ENCODE measurements at places on chromosomes 4 and X.

DNA sequence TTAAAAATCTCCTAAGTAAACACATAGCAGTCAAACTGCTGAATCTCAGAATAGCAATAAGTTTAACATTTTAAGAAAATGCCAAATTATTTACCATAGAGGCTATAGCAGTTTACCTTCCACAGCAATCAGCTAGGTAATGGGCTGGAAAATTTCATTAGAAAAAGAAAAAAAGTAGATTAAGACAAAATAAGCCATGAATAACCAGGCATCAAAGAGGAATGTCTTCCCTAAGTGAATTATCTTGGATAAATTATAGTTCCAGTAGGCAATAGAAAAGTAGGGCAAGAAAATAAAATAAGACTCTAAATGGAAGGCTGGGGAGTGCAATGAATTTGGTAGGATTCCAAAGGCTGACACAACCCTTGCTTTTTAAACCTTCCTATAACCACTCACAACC, 722.8 kb downstream of the TRAM1L1 start:
- DNase-seq = no peak

DNA sequence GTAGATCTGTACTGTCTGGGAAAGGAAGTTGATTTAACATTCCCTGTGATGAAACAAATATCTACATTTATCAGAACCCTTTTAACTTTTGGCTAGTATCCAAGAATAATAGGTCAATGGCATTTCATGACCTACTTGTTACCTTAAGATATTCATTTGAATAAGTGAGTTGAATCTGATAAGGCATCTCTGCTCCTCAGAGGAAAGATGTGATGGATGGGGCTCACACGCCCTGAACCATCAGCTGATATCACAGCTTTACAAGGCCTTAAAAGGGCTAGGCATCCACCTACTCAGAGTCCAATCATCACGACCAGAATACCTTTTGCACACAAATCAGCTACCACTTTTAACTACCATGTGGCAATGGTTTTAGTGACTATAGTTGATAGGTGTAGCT, 90.2 kb upstream of the PDLIM3 start:
- no peak for DNase-seq

- DNase-seq = no peak
Measured at GRCh38 chrX:22159071-22159470, 113.6 kb upstream of the CBLL2 start.

GRCh38 chr4:81565142-81565870, 93.6 kb upstream of the RASGEF1B start:
- DNase-seq = no peak

GRCh38 chr4:127586922-127587571, 45.7 kb upstream of the INTU start:
- DNase-seq = peak; percentile 59

GRCh38 chrX:46681849-46682248, 77.1 kb downstream of the SLC9A7 start:
- DNase-seq = no peak

- no peak for DNase-seq
Measured at GRCh38 chr4:67468830-67469229, 76.5 kb downstream of the CENPC start.

GRCh38 chr4:187827631-187828030, 167.9 kb upstream of the ZFP42 start:
- DNase-seq = no peak

DNA sequence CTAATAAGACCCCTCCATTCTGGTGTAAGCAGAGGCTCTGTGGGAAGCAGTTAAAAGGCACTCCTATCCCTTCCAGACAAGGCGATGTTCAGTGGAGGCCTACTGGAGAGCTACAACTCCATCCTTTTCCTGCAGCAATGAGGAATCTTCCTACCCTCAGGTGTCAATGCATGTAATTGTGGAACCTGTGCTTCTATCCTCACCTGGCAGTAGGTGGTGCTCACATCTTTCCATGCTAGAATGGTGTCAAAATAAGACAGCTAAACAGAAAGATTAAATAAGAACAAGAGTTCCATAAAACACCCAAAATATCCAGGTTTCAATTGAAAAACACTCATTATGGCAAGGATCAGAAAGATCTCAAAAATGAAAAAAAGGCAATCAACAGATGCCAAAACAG, 224.6 kb downstream of the IL15 start:
- no peak for DNase-seq

DNA sequence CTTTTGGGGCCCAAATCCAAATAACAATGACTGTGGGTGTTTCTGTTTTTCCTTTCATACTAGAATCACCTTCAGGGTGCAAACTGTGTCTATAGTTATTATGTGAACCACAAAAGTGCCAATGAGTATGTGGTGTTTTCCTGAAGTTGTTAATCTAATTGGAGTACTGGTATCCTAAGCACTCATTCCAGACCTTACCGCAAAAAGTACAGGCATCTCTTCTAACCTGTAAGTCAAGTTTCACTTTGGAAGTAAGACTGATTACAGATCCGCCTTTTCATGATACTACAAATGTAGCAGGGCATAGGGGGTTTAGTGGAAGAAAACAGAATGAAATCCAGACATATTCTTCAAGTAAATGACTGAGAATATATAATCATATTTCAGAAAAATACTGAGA, 16.1 kb downstream of the COQ2 start:
- no peak for DNase-seq

DNA sequence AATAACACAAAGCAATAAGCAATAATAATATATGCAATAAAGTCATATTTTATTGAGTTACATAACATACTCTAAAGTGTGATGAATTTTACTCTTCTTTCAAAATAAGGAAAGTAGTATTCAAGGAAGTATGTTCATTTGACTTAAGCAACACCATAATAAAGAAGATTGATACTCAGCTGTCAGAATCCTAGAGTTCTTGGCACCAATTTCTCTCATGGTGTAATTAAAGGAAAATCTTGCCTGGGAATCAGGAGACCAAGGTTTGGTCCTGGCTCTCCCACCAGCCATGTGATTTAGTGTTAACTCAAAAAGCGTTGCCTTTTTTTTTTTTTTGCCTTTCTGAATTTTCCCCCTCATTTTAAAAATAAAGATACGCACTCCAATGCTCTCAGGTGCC, 17.1 kb downstream of the MYOZ2 start:
- no peak for DNase-seq

- peak; percentile 43 for DNase-seq
Measured at GRCh38 chr4:113086172-113086695, 36.8 kb downstream of the ANK2 start.

DNA sequence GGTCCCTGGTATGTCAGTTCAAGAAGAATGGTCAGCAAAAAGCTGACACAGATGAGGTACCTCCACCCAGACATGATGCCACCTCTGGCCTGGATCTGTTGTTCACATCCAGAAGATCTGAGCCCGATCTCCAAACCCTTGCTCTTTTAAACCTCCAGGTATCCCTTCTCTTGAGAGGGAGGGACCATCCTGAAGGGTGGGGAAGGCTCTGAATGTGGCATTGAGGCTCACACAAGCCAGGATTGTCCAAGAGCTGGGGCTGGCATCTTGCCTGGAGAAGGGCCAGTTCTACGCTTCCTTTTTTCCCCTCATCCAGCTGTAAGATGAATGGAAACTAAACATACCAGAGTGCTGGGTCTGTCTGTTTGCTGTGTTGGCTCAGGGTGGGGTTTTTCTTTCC, at the start of gene ITIH6:
Gene ITIH6, minus strand, starts transcription at position 119 of the 400 bp plus-strand sequence. Its CDS starts 45 bp downstream, at position 74.
- no peak for DNase-seq

GRCh38 chr4:175810073-175810730, 1.9 kb downstream of the GPM6A start:
- no peak for DNase-seq

GRCh38 chr4:163755013-163755412, 260.5 kb downstream of the TMA16 start:
- DNase-seq = peak; percentile 19

DNA sequence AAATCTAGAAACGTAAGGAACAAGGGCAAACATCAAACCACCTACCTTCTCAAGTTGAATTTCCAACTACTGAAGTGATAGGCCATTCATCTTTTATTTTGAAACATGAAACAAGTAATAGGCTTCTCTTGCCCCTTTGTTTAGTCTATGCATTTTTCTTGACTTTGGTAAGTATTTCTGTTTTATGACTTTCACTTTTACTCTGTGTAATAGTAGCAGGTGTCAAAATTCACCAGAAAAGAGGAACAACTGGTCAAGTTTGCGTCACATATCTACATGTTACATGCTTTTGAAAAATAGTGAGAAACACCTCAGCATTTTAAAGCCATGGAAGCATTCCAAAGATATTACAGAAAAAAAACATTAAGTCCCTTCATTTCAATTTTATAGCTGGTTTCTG, 157.1 kb upstream of the FTHL17 start:
- DNase-seq = no peak

Data from COR-L47 (cell line).